ENCODE measurements at places on chromosomes 7 and 10.

- peak; percentile 75 for DNase-seq
Measured at GRCh38 chr7:151198945-151199848, 11.1 kb downstream of the H2BK1 start.

DNA sequence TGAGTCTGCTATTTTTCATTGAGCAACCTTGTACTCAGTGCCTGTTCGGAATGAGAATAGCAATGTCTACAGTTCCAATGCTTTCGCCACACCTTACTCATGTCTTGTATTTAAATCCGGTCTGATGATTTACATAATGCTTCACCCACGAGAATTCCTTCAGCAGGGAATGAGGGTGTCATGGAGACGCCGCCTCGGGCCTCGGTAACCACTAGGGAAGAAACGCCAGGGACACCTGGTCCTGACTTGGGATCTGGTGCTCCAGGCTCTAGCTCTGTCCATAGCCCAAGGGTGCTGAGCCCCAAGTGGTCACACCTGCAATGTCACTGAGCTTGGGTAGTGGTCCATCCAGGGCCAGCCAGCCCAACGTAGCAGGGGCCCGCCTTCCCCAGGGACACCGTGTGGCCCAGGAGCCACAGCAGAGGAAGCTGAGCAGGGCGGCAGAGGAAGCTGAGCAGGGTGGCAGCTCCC lies 37.4 kb downstream of the PRKAG2 start:
- DNase-seq, result no peak

GRCh38 chr7:33757050-33757449 lies 148.3 kb upstream of the BMPER start:
- no peak for DNase-seq

DNA sequence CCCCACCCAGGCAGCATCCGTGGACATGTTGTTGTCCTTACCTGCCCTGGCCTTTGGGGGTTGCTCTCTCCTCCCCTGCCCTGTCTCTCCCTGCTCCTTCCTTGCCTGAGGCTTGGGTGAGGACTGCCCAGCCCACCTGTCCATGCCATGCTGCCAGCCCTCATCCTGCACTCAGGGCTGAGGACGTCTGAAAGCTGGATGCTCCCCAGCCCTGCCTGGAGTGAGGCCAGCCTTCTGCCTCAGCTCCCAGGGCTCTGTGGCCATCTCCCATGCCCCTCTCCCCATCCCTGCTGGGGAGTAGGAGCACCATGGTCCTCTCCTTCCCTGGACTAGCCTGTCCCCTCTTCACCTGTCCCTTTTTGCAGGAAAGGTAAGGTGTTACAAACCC lies 68.4 kb downstream of the RAMP3 start:
- DNase-seq, result peak; percentile 32

DNA sequence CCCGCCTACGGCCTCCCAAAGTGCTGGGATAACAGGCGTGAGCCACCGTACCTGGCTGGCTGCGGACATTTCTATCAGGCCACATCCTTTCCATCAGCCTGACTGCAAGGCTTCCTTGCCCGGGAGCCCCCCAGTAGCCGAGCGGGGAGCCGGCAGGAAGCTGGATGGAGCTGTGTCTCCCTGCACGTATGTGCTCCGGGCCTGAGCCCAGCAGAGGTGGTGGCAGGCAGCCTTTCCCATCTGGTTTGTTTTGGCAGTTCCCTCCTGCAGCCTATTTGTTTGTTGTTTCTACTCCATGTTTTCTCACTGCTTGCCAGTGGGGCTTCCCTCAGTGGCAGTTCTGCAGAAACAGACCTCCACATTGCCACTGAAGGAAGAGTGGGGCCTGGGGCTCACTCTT lies 5.4 kb downstream of the POP7 start:
- DNase-seq, result no peak
